ENCODE measurements at places on chromosomes 7 and 10.

DNA sequence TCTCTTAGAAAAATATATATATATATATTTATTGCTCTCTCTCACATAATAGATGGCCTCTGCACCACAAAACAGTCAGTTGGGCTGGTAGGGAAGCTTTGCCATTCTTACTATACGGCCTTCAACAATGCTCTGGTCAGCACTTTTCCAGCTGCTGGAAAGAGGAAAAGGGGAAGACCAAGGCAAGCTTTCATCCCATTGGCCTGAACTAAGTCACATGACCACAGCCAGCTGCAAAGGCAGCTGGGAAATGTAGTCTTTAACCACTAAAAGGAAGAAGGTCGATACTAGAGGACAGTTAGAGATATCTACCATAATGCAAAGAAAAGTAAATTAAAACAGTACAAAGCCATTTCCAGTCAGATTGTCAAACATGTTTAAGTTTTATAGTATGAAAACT lies 58.4 kb upstream of the MACROH2A2 start:
- DNase-seq: no peak

GRCh38 chr7:31805209-31805818 lies 118.3 kb downstream of the PPP1R17 start:
- DNase-seq: no peak

- DNase-seq: no peak
Observed at GRCh38 chr7:78198756-78199155, 400.2 kb downstream of the PHTF2 start.

- no peak for DNase-seq
Observed at GRCh38 chr10:102001435-102002068, 54.4 kb downstream of the ARMH3 start.

DNA sequence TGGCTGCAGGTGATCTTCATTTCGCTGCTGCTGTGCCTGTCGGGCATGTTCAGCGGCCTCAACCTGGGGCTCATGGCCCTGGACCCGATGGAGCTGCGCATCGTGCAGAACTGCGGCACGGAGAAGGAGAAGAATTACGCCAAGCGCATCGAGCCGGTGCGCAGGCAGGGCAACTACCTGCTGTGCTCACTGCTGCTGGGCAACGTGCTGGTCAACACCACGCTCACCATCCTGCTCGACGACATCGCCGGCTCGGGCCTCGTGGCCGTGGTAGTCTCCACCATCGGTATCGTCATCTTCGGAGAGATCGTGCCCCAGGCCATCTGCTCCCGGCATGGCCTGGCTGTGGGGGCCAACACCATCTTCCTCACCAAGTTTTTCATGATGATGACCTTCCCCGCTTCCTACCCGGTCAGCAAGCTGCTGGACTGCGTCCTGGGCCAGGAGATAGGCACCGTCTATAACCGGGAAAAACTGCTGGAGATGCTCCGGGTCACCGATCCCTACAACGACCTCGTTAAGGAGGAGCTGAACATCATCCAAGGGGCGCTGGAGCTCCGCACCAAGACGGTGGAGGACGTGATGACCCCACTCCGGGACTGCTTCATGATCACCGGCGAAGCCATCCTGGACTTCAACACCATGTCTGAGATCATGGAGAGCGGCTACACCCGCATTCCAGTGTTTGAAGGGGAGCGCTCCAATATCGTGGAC lies 1.3 kb downstream of the CNNM2 start:
- DNase-seq: peak; percentile 8

- DNase-seq: no peak
Observed at GRCh38 chr10:117497736-117498135, 44.8 kb upstream of the EMX2 start.

DNA sequence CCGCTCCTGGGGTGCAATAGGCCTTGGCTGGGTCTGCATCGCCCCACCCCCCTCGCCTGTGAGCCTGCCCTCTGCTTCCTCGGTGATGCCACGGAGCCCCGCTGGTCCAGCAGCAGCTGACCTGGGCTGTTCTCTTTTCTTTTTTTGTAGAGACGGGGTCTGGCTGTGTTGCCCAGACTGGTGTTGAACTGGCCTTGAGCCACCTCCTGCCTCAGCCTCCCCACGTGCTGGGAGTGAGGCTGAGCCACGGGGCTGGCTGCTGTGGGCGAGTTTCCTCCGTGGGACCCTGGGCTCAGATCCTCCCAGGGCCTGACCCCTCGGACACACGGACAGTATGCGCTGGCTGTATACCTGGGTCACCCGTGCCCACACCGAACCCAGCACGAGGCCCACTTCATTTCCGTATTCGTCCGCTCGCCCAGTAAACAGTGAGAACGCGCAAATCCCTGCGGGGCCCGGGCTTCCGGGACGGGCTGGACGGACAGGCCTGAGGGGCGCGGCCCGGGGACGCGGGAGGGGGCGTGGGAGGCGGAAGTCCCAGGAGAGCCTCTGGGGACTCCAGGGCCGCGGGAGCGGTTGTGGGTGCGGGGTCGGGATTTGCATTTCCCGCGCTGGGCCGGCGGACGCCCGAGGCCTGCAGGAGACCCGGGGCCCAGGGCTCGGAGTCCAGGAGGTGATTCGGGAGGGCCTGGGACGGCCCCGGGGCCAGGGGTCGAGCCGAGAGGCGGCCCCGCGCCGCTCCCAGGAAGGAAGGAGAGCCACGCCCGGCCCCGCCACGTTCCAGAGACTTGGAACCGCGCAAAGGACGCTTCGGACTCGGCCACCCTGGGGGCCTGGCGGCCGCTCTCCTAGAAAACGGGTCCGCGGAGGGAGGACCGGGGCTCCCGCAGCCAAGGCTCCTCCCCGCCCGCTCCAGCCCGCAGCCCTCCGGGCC lies 57.7 kb upstream of the DNAJB6 start:
- DNase-seq: no peak

- DNase-seq: no peak
Observed at GRCh38 chr10:58851606-58852005, 324.8 kb upstream of the PHYHIPL start.

GRCh38 chr10:55820478-55820877 lies 540.6 kb downstream of the ZWINT start:
- no peak for DNase-seq

DNA sequence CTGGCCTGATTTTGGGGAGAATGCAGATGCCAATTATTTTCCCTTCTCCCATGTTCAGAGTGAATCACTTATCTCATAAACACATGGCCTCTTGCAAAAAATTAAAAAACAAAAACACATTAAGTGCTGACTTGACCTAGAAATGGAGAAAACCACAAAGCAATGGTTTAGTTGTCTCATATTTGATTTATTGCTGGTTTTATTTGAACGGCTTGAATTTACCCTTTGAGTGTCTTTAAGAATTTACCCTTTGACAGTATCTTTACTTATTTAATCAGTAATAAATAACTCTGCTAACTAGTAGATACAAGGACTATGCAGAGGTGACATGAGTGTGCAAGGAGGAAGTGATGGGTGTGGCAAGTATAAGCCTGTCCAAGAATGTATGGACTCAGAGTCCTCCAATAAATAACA lies 68.1 kb upstream of the GSDME start:
- no peak for DNase-seq

DNA sequence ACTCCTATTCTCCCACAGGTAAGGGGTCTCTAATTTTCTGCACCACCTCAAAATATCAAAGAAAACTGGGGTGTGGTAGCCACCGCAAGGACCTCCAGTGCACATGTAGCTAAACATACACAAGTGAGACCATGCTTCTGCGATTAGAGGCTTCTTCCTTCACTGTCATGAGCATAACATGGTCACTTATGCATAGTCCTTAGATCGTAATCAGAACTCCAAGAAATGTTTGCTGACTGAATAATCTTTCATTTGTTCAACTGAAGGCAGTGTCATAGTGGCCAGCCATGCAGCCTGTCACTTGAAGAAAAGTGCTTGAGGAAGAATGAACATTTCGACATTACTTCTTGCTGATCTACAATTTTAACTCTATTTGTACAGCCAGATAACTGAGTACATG lies 14.6 kb downstream of the TWIST1 start:
- no peak for DNase-seq

- no peak for DNase-seq
Observed at GRCh38 chr10:60086421-60086820, 180.1 kb upstream of the CCDC6 start.

GRCh38 chr7:36487756-36488336 lies 98.2 kb downstream of the ANLN start:
- DNase-seq: peak; percentile 49

- DNase-seq: no peak
Observed at GRCh38 chr7:20408467-20408826, 77.7 kb downstream of the ITGB8 start.

DNA sequence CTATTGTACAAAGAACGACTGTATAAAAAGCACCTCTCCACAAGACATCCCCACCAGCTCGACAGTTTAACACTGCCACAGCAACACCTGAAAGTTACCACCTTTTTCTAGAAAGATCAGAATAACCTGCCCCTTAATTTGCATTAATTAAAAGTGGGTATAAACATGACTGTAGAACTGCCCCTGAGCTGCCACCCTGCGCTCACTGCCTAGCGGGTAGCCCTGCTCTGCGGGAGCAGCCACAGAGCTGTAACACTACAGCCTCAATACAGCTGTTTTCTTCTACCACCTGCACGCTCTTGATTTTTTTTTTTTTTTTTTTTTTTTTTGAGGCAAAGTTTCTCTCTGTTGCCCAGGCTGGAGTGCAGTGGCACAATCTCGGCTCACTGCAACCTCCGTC lies 140.9 kb downstream of the PARD3 start:
- no peak for DNase-seq

DNA sequence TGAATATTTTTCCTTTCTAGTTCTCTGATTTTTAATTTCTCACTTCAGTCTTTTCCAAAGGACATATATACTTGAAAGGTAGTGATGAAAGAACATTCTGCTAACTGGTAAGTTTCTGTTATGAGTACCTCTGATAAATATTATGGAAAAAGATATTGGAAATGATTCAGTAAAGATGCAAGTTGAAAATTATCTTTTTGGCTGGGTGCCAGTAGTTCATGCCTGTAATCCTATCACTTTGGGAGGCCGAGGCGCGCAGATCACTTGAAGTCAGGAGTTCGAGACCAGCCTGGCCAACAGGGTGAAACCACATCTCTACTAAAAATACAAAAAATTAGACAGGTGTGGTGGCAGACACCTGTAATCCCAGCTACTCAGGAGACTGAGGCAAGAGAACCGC lies 62.1 kb downstream of the ANKRD26 start:
- no peak for DNase-seq

- no peak for DNase-seq
Observed at GRCh38 chr10:121305066-121305465, 293.2 kb downstream of the FGFR2 start.

- no peak for DNase-seq
Observed at GRCh38 chr10:132536241-132536876, 1.2 kb upstream of the INPP5A start.

- DNase-seq: no peak
Observed at GRCh38 chr7:23712368-23713284, 2.6 kb downstream of the STK31 start.

- no peak for DNase-seq
Observed at GRCh38 chr10:56057860-56058259, 303.2 kb downstream of the ZWINT start.

- no peak for DNase-seq
Observed at GRCh38 chr10:32142646-32143045, 86.4 kb upstream of the KIF5B start.

DNA sequence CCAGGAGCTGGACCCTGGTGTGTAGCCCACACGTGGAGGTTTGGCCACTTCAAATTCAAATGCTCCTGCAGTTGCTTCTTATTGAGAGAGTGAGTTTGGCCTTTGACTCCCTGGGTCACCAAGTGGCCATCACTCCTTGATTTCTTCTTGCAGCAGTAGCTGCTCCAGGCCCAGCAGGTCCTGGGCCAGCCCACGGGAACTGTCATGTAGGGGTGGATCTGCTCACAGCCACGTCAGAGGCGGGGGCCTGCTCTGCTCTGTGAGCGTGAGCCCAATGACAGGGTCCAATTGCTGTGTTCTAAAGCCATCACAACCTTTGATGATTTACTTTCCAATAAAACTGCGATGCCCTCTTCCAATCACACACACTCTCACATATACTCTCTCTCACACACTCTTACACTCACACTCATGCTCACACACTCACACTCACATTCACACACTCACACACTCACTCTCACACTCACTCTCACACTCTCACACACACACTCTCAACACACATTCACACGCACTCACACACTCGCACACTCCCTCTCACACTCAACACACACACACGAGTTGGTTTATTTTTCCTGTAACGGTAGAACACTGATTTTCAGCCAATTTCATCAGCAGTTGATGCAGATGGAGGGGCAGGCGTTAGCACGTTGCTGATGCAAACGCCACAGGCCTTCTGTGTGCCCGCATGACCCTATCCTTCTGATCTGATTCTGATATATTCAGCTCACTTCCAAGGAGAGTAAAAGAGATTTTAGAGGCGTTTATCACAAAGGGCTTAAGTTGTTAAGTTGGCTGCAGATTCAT lies 210.7 kb upstream of the PPP2R2D start:
- DNase-seq: no peak

DNA sequence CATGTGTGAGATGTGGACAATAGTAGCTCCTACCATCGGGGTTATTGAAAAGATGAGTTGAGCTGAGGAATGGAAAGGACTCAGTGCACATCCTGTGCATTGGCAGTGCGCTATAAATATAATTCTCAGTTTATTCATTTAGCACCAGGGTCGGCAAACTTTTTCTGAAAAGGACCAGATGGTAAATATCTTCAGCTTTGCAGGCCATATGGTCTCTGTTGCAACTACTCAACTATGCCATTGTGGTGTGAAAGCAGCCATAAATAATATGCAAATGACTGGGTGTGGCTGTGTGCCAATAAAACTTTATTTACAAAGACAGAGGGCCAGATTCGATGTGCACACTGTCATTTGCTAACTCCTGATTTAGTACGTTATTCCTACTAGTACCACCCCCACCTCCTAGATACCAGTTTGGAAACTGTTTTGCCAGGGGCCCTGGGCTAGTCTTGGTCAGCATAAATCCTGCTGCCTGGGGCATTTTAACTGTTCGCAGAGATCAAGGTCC lies 422.9 kb upstream of the MKI67 start:
- no peak for DNase-seq

GRCh38 chr7:131008840-131009711 lies 275.1 kb upstream of the KLF14 start:
- no peak for DNase-seq

DNA sequence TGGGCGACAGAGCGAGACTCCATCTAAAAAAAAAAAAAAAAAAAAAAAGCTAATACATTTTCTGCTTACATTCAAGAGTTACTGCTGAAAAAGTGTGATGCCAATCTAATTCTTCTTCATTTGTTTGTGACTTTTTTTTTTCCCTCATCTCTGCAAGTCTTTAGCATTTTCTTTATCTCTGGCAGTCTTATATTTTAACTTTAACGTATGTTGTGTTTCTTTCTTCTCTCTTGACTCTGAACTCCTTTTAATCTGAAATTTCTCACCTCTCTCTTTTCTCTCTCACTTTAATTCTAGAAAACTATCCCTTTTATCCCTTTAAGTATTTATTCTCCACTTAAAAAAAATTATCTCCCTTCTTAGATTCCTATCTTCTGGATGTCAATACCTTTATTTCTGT lies 146.5 kb downstream of the JMJD1C start:
- DNase-seq: no peak

- DNase-seq: no peak
Observed at GRCh38 chr10:126654579-126654978, 15.9 kb downstream of the C10orf90 start.

Data from activated CD4-positive, alpha-beta T cell treated with anti-CD3 and anti-CD28 coated beads for 4 hours (primary cell).